ENCODE measurements at places on chromosomes 7 and 10. TPM values are rescaled to one million over a fixed set of nuclear protein-coding genes. Genes with fewer than 3 reads are reported as not detected.

RARRES2 gene
- 169 TPM for total RNA-seq

DNA sequence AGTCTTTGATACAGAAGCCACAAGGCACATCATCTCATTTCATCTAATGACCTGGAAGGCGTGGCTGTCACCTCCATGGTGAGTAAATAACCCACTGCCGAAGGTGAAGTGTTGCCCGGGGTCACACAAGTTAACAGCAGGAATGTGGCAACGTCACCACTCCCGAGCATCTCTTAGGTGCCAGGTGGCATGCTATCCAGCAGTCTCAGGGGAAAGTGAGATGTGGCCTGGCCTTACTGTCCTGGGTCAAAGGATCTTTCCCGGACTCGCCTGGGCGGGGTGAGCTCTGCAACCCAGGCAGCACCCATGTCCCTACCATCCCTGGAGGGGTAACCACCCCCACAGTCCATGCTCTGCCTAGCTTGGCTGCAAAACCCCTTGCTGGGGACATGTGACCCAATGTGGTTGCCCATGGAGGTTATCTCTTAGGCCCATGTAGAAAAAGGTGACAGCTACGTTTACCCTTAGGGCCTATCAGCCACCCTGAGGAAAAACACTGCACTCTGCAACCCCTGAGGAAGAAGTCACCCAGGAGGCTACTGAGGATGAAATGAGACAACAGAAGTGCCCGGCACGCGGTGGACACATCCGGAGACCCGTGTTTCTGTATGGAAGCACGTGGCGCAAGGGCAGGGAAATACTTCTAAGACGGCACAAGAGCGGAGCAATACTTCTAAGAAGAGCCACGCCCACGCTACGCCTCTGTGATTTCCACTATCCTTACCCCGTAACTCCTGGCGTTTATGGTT, 52.0 kb downstream of the BAIAP2L1 start:
- peak; percentile 17 for DNase-seq

HTR5A gene
- total RNA-seq = not detected

- DNase-seq = no peak
Observed at GRCh38 chr7:47150497-47151260, 431.2 kb downstream of the TNS3 start.

GRCh38 chr10:25162391-25162790, 12.4 kb upstream of the GPR158 start:
- DNase-seq = no peak

GRCh38 chr10:74056050-74056818, 58.3 kb downstream of the VCL start:
- no peak for DNase-seq

Measured in GM23338 (cell line).